ENCODE measurements at places on chromosomes 6 and 20.
A peak's percentile ranks its signal among the peaks of the same experiment; 100 is the strongest.

DNA sequence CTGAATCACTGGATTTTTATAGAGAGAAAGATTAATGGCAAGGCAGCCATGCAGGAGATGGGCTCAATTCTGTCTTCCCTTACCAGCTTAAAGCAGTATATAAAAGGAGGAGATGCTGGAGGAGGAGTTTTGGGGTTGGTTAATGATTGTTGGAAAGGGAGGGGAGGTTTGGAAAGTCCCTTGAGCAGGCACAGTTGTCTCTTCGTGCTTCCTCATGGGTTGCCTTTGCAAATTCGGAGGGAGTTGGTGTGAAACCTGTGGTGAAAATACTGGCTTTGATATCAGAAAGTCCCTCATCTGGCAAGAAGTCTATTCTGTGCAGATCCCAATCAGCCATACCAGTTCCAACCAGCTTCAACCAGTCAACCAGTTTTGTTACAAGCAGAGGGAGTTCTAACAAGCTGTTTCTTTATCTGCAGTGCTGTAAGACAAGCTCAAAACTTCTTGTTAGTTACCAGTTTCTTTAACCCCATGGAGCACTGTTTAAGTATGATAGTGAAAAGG is 107.0 kb downstream of the HIVEP1 start:
- no peak for DNase-seq

DNA sequence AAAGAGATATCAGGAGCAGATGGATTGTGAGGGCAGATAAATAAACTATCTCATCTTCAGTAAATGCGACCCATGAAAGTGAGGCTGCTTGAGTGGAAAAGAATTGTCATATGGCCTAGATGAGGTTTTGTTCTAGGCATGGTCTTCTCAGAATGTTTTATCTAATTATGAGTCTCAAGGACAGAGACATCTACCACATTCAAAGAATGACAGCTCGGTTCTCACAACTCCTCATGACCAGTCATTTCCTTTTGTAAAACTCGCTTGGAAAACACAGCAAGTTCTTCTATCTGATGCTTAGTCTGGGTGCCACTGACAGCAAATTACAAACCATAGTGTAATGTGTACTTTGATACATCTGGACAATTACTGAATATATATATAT is 140.5 kb downstream of the CCDC170 start:
- no peak for DNase-seq

DNA sequence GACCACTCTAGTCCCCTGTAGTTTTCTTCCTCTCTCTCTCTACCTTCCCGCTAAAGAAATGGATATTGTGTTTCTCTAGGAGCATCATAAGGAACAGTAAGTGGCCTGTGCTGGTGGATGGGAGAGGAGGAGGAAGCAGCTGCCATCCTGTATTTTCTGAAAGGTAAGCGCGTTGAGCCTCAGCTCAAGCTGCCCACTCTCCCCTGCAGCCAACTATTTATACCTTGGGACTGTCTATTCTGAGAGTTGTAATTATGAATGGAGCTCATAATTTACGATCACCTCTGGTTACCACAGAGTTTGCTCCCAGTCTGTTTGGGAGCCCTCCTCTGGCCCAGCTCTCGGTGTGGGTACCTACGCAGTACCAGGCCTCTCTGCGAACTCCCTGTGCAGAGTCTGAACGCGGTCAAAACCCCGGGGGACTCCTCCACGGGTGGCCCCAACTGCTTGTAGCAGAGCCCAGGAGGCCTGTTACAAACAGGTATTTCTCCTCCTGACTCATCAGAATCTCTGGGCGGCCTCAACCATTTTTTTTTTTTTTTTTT is 285.4 kb downstream of the SMOC2 start:
- DNase-seq, result no peak

DNA sequence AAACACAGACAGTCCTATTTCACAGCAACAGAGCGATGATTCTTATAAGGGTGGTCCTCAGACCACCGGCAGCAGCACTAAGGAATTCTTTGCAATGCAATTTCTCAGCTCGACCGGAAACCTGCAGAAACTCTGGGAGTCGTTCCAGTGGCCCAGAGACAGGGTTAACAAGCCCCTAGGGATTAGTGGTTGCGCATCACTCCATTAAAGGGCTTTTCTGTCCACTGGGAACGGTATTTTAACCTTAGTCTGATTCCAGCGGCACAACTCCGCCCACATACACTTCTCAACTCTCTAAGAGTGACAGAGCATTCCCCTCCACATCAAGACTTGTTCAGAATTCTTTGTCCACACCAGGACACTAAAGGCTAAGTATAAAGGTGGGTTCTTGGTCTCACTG is 341.5 kb downstream of the TFAP2A start:
- DNase-seq, result no peak

- no peak for DNase-seq
Observed at GRCh38 chr20:10758446-10758845, 84.6 kb upstream of the JAG1 start.

DNA sequence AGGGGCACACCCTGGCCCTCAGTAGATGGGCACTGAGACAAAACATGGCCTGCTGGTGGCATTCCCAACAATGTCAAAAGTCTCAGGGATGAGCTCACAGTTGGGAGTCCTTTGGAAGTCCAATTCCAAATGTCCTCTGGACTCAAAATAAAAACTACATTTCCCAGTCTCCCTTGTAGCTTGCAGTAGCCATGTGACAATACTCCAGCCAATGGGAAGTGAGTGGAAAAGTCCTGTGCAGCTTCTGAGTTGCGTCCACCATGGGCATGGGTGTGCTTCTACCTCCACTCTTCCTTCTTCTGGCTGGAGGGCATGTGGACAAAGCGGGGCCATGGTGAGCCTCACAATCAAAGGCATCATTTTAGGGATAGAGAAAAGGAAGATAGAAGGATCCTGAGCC is 5.8 kb upstream of the ADAM33 start:
- no peak for DNase-seq

GRCh38 chr6:69915346-69915745 is 49.0 kb downstream of the COL19A1 start:
- no peak for DNase-seq

GRCh38 chr6:3294921-3295871 is 36.4 kb downstream of the PSMG4 start:
- no peak for DNase-seq

DNA sequence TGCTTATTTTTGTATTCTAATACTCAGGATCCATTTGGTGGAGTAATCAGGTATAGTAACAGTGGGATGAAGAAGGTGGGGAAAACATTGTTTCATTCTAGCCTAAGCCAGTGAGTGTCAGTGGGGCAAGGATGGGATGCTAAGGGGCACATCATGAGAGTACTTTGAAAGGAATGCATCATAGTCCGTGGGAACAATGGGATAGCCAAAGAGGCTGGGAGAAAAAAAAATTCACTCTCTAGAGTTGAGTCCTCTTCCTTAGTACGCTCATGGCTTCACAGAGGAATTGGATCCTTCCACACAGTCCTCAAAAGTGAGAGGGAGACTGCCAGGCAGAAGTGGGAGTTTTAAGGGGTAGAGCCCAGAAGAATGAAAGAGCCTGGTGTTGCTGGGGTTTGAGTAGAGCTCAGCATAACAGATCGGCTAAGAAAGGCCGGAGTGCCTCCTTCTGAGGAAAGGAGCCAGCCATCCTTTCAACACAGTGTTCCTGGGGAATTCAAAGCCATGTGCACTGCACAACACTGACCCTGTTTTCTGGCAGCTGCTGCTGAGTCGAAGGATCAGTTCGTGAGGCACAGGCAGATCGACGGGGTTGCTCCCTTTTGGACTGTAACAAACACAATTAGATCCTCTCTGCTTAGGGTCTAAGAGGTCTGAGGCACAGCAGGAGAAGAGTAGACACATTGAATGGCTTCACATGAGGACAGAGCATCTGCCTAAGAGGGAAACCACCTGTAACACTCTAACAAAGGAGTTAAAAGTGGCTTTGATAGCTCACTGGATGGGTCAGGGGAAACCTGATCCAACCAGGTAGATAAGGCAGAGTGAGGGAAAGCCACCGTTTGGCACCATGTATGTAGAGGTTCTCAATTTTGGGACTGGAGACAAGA is 61.2 kb downstream of the ELOVL5 start:
- no peak for DNase-seq

DNA sequence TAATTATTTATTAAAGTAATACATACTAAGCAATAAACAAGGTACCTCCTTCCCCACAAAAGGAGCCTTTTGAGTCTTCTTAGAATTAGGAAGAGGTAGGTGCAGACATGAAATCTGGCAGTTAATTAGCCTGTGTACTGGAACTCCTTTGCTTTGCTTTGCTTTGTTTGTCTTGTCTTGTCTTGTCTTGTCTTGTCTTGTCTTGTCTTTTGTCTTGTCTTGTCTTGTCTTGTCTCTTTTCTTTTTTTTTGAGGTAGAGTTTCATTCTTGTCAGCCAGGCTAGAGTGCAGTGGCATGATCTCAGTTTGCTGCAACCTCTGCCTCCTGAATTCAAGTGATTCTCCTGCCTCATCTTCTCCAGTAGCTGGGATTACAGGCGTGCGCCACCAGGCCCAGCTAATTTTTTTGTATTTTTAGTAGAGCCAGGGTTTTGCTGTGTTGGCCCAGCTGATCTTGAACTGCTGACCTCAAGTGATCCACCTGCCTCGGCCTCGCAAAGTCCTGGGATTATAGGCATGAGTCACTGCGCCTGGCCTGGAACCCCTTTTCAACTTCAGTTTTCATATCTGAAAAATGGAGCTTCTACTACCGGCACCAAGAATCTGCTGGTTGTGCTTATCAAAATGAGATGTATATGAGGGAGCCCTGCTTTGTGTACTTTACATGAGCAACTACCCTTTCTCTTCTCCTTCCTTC is 301.2 kb downstream of the CDKAL1 start:
- no peak for DNase-seq

- no peak for DNase-seq
Observed at GRCh38 chr6:163001330-163001729, 273.6 kb downstream of the PACRG start.

DNA sequence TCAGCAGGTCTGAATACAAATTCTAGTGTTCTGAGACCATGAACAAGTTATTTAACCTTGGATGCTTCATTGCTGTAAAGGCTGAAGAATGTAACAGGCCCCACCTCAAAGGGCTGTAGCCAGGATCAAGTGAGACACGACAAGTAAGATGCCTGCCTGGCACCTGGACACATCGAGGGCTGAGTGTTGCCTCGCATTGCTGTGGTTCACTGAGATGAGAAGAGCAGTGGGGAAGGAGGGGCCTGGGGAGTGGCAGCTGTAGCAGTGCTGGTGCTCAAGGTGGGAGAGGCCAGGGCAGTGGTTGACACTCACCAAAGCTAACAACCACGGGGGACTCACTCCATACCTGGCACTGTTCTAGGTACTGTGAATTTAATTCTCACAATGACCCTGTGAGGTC is 187.8 kb downstream of the KIF16B start:
- no peak for DNase-seq

- no peak for DNase-seq
Observed at GRCh38 chr6:14276667-14277404, 159.3 kb downstream of the CD83 start.

DNA sequence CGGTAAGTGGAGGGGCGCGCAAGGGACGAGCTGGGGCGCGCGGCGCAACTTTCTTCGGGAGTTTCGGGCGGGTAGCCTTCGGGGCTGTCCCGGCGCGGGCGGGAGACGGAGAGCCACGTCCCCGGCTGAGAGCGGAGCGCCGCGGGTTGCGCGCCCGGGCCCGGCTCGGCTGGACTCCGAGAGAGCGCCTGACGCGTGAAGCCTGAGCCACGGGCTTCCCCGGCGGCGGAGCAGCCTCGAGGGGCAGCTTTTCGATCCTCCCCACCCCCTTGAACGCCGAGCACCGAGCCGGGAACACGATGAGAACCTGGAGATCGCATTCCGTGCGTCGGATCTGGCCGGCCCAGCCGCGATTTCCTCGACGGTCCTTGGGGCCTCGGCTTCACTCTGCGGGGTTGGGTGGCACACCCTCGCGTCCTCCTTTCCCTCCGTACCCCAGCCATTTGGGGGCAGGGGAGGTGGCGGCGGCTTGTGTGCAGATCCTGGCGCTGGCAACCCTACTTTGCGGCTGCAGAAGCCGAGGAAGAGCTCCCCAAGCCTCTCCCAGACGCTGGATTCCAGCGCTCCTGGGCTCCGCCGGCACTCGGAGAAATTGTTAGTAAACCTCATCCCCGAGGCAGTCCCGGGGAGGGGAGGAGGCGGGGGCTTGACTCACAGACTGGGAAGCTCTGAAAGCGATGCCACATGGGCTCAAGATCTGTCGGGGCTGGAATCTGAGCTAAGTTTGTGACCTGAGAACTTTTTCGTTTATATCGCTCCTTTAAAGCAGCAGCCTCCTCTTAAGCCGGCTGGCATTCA is 572 bp downstream of the DSE start:
- DNase-seq, result peak; percentile 27

GRCh38 chr6:158030380-158031300 is 49.0 kb downstream of the SYNJ2 start:
- no peak for DNase-seq

DNA sequence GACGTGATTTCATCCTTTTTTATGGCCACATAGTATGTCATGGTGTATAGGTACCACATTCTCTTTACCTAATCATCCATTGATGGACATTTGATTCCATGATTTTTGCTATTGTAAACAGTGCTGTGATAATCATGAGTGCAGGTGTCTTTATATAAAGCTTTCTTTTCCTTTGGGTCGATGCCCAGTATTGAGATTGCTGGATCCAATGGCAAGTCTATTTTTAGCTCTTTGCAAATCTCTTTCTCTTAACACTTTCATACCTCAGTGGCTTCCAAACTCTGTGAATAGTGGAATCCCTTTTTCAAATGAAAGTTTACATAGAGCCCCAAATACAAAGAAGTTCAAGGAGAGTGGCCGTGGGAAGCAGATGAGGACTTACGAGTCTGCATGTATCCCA is 105.8 kb upstream of the SPTLC3 start:
- DNase-seq, result no peak

DNA sequence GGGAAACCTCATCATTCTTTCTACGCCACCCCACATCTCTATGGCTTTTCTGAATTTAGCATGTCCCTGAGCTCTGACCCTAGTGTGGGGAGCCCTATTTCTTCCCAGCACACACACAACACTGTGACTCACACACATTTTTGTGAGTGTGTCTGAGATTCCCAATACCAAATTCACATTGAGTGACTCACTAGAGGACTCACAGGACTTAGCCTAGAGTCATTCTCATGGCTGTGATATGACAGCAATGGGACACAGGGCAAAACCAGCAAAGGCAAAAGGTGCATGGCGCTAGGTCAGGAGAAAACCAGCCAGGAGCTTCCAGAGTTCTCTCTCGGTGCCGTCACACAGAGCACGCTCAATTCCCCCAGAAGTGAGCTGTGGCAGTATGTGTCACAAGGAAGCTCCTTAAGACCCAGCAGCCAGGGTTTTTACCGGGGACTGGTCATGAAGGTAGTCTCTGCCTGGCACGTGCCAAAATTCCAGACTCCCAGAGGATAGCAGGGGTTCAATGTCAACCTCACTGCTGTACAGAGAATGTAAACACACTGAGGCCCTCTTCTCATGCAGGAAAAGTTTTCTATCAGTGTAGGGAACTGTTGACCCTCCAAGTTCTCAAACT is 6.2 kb downstream of the CSTL1 start:
- no peak for DNase-seq

Data from stimulated activated CD8-positive, alpha-beta memory T cell treated with anti-CD3 and anti-CD28 coated beads, Interleukin-15, amount 100 ng/mL, for 48 hours (primary cell).